Liver (tissue), 10 donors: ENCODE measurements at places on chromosomes 5 and 9. TPM values are rescaled to one million over a fixed set of nuclear protein-coding genes. Genes with fewer than 3 reads are reported as not detected.

DNA sequence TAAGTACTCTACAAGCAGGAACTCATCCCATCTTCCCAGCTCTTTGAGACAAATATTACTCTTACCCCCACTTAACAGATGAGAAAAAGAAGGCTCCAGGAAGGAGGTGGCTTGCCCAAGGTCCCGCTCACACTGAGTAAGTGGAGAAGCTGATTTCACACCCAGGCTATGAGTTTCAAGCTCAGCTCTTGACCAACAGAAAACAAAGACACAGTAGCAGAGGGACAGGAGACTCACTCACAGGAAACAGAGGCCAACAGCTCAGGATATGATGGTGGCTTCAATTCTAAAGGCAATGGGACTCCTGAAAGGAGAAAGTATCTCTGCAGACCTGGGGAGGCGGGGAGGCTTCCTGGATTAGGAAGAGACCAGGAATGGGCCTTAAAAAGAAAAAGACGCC is 6.7 kb upstream of the TCF7 start:
- no peak for DNase-seq
- no peaks in the 10 kb centered on the region for H3K4me1 ChIP-seq
- no peaks in the 10 kb centered on the region for H3K27me3 ChIP-seq
- no peak overlapping the region for H3K4me3 ChIP-seq
- H3K27ac ChIP-seq = no peak overlapping the region

GRCh38 chr9:84838879-84839278 is 169.3 kb downstream of the NTRK2 start:
- H3K4me3 ChIP-seq = no peak overlapping the region
- H3K27ac ChIP-seq = no peak overlapping the region
- no peak for DNase-seq
- H3K36me3 ChIP-seq = no peaks in the 10 kb centered on the region
- H3K27me3 ChIP-seq = no peaks in the 10 kb centered on the region
- no peaks in the 10 kb centered on the region for H3K4me1 ChIP-seq

Gene IFNK
- not detected for polyA plus RNA-seq

DNA sequence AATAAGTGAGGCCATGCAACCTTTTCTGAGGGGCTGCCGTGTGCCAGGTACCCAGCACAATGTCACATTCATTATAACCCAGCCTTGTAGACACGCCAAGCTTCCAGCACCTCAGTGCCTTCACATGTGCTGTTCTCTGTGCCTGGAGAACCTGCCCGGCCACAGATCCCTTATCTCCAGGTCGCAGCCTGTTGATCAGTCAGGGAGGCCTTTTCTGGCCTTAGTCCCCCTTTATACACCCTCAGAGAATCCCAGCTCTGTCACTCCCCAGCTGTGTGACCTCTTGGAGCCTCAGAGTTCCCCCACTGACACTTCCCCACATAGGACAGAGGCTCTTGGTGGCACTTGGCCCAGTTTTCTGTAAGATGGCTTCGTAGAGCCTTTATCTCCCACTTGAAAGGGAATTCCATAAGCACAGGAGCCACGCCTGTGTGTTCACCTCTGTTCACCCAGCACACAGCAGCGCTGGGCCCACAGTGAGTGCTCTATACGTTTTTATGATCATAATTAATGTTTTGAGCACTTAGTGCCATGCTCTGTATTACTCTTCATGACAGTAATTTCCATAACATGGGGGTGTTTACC is 38.7 kb downstream of the NEURL1B start:
- H3K27me3 ChIP-seq = no peaks in the 10 kb centered on the region
- H3K36me3 ChIP-seq = no peaks in the 10 kb centered on the region
- H3K27ac ChIP-seq = no peak overlapping the region
- no peak overlapping the region for H3K4me3 ChIP-seq
- H3K4me1 ChIP-seq = no peaks in the 10 kb centered on the region
- DNase-seq = no peak

GRCh38 chr5:55524816-55525215 is 9.9 kb downstream of the PLPP1 start:
- no peak overlapping the region for H3K27ac ChIP-seq
- H3K4me3 ChIP-seq = no peak overlapping the region
- DNase-seq = no peak
- no peaks in the 10 kb centered on the region for H3K27me3 ChIP-seq
- H3K36me3 ChIP-seq = no peaks in the 10 kb centered on the region

Gene FYB1
- polyA plus RNA-seq = 2.3 TPM

GRCh38 chr5:95822043-95822541 is 434 bp downstream of the GLRX start:
- H3K27ac ChIP-seq = peak overlapping the region; percentile 90
- peak overlapping the region; percentile 78 for H3K4me3 ChIP-seq
- peaks cover 2% of the 10 kb centered on the region for H3K36me3 ChIP-seq
- peaks cover 5% of the 10 kb centered on the region for H3K4me1 ChIP-seq
- no peaks in the 10 kb centered on the region for H3K27me3 ChIP-seq
- peak; percentile 65 for DNase-seq

Gene TMEM252
- not detected for polyA plus RNA-seq

DNA sequence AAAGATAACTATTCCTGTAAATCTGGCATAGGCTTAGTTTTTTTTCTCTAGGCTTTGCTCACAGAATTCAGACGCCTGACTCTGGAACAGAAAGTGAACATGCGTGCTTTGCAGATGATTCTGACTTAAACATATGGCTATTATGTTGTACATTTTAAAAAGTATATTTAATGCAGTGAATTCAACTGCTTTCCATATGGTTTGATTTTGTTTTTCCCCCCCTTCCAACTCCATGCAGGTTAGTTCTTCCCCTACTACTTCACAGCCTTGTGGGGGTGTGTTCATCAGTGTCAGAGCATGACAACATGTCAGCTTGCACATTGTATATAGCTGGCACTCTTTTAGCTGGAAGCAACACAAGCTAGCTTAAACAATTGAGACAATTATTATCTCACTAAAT is 226.8 kb downstream of the TMEM167A start:
- no peak for DNase-seq
- no peak overlapping the region for H3K4me3 ChIP-seq
- H3K27me3 ChIP-seq = no peaks in the 10 kb centered on the region
- H3K27ac ChIP-seq = no peak overlapping the region
